Astrocyte of the spinal cord (primary cell): ENCODE measurements at places on chromosomes 3 and 15.
A peak's percentile ranks its signal among the peaks of the same experiment; 100 is the strongest.

- DNase-seq, result no peak
Measured at GRCh38 chr3:30503446-30503845, 103.0 kb upstream of the TGFBR2 start.

DNA sequence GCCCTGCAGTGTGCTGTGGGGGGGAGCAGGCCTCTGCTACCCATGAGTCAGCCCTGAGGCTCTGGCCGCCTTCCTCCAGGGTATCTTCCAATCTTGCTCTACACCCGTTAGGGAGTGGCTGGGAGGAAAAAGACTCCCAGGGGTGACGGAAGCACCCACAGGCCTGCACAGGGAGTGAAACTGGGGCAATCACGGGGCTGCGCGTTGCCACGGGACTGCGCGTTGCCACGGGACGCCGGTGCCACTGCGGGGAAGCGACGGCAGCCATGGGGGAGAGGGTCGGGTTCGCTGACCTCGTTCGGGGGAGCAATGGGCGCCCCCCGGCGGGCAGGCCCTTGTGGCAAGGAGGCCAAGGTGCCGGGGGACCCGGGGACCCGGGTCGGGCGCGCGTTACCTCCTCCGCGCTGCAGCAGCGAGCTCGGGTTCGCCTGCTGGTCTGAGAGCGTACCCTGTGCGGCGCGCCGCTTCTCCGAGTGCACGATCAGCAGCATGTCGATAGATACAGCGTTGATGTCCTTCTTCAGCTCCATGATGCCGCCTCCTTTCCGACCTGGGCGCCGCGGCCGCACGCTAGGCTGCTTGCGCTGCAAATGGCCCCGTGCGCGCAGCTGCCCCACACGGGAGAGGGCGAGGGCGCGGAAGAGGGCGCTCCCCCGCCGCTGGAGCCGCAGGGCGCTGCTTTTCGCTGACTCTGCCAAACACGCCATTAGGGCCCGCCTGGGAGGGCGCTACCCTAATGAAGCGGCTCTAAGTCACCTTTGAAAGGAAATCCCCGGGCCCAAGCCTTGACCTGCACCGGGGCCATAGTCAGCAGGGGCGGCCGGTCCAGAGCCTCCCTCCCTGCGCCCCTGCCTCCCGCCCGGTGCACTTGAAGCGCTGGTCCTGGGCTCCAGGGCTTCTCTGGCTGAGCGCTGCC, at the start of gene KY:
Gene KY (minus strand): TSS at position 592 of the 916 bp plus-strand sequence. CDS start 62 bp downstream, at position 530.
- DNase-seq, result peak; percentile 38

GRCh38 chr3:183252973-183253527, at the start of gene B3GNT5:
Gene B3GNT5 (plus strand): TSS chr3:183253253. CDS start chr3:183269799, 16,546 bp downstream.
- peak; percentile 28 for DNase-seq

DNA sequence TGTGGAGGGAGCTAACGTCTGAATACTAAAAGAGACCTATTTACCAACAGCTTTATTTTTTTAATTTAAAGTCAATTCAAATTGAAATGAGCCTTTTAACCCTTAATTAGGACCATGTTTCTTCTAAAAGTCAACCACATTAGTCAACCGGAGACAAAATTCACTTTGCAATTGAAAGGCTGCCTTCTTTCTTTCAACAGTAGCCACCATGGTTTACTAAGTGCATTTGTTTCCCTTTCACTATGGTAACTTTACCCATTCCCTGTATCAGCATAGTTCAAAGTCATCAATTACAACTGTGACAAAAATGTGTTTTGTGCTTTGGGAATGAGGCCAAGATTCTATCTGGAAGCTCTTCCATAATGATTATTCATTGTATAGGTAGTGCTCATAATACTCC, 225.4 kb downstream of the EPHA3 start:
- peak; percentile 8 for DNase-seq

DNA sequence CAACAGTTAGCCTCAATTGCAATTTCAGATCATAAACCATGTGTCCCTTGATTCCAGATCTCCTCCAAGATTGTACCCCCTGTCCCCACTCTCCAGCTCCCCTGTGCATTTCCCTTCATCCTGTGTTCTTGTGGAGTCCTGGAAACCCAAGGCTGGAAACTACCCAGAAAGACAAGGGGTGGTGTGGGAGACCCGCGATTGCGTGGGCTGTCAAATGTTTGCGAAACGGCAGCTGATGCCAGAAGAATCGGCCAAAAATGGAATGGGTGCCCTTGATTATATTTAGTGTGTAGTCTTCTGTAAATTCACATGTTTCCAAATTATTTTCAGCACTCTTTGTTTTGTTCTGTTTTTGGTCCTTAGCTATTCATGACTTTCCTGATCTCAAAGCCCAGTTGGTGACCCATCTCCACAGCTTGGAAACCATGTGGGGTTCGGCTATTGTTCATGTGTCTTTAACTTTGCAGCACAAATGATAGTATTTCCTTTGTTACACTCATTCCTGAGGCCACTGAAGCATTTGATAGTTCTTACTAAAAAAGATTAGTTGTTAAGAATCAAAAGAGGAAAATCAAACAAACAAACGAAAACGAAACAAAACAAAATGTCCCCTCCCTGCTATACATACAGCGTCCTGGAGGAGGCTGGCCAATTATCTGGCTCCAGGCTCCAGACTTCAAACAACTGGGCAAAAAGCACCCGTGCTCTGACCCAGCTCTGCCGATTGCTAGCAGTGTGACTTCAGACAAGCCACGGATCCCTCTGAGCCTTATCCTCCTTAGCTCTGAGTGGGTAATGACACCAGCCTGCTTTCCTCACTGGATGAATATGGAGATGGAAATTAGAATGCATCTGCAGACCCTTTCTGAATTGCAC, 120.9 kb downstream of the CACNA2D3 start:
- no peak for DNase-seq

GRCh38 chr3:42546691-42547213, 35.0 kb downstream of the SEC22C start:
- no peak for DNase-seq

- no peak for DNase-seq
Measured at GRCh38 chr3:124121379-124122312, 129.7 kb upstream of the ROPN1 start.

DNA sequence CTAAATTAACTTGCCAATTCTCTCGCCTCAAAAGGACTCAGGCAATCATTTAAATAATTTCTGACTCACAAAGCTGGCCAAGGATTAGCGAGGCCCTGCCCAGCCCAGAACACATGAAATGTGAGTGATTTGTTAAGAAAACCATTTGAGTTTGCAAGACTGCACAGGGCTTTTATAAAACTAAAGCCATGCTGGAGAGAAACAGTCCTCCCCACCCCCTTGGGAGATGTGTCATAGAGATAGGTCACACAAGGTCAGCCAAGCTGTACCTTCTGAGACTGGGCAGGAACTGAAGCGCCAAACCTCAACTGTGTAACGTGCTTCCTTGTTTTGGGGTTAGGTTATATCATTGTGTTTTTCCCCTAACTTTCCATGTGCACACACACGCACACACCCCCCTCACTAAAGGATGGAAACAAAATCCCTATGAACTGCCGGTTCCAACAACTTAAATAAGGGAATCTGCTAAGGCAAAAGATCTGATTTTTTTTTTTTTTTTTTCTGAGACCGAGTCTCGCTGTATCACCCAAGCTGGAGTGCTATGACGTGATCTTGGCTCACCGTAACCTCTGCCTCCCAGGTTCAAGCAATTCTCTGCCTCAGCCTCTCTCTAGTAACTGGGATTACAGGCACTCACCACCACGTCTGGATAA, 8.1 kb downstream of the SPATA12 start:
- peak; percentile 87 for DNase-seq

DNA sequence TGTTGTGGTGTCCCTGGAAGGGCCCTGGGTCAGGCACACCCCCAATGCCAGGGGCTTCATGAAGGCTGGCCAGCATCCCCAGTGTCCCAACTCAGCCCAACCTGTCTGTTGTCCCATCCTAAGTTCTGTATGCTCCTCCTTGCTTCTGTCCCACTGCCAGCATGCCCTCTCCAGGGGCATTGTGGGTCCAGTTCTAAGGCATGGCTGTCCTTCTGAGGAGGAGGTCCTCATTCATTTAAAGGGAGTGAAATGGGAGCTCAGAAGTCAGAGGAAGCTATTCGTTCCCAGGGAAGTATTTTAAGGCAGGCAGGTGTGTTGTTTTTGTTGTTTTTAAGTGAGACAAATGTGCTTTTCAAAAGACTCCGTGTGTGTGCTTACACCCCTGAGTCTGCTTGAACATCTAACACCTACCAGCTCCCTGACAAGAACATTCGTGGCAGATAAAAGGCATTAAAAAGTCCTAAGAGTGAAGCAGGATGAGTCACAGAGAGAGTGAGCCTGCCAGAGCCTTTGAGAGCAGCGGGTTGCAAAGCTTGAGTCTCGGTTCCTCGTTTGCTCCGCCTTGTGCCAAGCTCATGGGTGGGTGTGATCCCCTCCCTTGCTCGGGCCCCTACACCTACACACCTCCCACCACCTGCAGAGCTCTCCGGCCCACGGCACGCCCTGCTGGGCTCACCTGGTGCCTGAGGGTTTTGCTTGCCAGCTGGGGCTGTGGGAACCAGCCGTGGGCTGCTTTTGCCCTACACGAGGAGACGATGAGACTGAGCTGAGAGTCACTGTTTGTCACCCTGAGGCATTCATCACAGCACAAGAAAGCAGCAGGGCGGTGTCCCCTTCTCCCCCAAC, 183.4 kb upstream of the TOPAZ1 start:
- DNase-seq, result peak; percentile 79

- no peak for DNase-seq
Measured at GRCh38 chr15:33831646-33832045, 136.7 kb upstream of the CHRM5 start.

GRCh38 chr15:87944050-87944449, 312.5 kb downstream of the NTRK3 start:
- no peak for DNase-seq

GRCh38 chr3:128559486-128560225, 66.7 kb upstream of the GATA2 start:
- DNase-seq, result no peak

DNA sequence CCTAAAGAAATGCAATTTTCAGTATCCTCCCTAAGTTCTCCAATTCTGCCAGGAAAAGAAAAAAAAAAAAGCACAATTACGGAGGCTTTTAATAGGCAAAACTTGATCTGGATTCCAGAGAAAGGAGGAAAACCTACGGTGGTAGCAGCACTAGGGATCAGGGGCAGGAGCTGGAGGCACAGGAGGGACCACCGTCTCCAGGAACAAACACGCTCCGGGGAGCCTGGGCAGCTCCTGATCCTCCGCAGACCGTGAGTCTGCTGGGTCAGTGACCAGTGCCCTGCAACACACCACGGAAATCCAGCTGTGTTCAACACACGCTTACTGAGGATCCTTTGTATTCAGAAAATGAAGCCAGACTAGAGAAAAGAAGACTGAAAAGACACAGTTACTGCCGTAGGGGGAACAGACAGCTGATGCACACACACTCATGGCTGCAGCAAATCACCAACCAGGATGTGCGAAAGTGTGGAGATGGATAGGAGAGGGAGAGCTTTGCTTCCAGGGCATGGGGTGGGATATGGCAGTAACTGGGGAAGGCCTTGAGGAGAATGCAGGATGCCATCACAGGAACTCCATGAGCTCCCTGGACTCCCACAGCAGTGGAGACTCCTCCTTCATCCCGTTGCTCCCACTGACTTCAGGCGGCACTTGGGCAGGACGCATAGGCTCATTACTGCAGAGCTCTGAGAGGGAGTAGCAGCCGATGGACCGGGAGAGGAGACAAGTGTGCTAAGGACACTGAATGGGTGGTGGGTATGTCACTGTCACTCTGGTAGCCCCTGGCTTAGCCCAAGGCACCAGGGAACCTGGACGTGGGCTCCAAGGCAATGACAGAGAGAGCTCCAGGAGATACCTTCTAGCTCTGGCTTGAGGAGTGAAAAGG, 167.0 kb downstream of the ATP10A start:
- no peak for DNase-seq

GRCh38 chr3:117611211-117611610, 901.6 kb downstream of the TUSC7 start:
- no peak for DNase-seq

DNA sequence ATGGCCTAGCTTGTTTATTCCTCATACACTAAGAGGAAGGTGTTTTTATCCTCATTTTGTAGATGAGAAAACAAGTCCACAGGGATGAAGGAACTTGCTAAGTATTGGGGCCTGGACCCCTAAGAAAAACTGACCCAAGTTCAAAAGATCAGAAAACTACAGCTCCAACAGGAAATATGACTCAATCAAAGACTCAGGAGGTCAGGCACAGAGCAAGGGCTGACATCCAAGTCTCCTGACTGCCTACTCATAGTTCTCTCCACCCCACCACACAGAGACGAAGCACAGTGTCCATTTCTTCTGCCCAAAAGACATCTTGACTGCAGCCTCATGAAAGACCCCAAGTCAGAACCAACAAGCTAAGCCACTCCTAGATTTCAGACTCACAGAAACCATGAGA, 26.9 kb upstream of the TPM1 start:
- peak; percentile 69 for DNase-seq

DNA sequence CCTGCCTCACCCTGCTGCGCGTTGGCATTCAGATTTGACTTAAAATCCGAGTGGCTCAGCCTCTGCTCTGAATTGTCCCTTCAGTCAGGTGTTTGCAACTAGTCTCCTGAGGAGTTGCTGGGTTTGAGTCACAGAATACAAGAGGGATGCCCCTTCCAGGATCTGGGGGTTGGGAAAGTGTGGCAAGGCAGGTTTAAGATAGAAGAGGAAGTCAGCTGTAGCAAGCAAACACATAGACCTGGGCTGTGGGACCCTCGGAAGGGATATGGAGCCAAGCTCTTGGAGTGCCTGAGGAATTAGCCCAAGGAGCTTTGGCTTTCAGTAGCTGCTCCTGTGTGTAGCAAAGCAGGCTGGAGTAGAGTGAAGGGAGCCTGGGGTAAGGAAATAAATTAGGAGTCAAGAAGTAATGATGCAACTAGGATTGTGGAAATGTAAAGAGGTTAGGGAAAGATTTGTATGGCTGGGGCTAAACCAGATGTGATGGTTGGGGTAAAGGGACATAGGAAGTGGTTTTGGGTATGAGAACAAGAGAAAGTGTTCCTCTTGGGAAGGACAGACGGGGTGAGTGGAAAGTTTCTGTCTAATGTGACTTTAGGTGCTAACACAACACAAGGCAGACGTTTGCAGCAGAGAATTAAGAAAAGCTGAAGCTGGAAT, 41.2 kb downstream of the RAB7A start:
- no peak for DNase-seq
